Foreskin keratinocyte (primary cell): ENCODE measurements at places on chromosomes 3 and 15. TPM values are rescaled to one million over a fixed set of nuclear protein-coding genes. Genes with fewer than 3 reads are reported as not detected.

The WNT7A gene
- total RNA-seq: 48.2 and 65.5 TPM in 2 replicates

The EXOG gene
- 9.2 and 9.3 TPM in 2 replicates for total RNA-seq

The ITIH1 gene
- total RNA-seq: not detected in 2 replicates

The CA12 gene
- 21.6 and 32.3 TPM in 2 replicates for total RNA-seq

The ETV5 gene
- 46.8 and 53.6 TPM in 2 replicates for total RNA-seq

The DNAJC13 gene
- total RNA-seq: 37.3 and 41.4 TPM in 2 replicates

The GRAMD1C gene
- 2.3 and 2.4 TPM in 2 replicates for total RNA-seq

The IL17RE gene
- 11.4 and 12.8 TPM in 2 replicates for total RNA-seq

The CLSTN2 gene
- 0.14 and 0.27 TPM in 2 replicates for total RNA-seq

The GABPB1 gene
- 23.7 and 26.1 TPM in 2 replicates for total RNA-seq

The ALS2CL gene
- total RNA-seq: 32.3 and 39.6 TPM in 2 replicates

The CELSR3 gene
- 0.78 and 0.99 TPM in 2 replicates for total RNA-seq

The PIERCE2 gene
- 1.0 and 1.4 TPM in 2 replicates for total RNA-seq

The CSPG5 gene
- 0.04 and 0.10 TPM in 2 replicates for total RNA-seq

The PLA2G4E gene
- 0.07 and 0.14 TPM in 2 replicates for total RNA-seq

The HOMER2 gene
- total RNA-seq: 12.8 and 14.8 TPM in 2 replicates

The C3orf49 gene
- total RNA-seq: not detected in 2 replicates

The ACTC1 gene
- total RNA-seq: not detected in 2 replicates

The MNS1 gene
- 1.7 and 2.3 TPM in 2 replicates for total RNA-seq

The ROBO1 gene
- 43.0 and 47.6 TPM in 2 replicates for total RNA-seq

The CLDN1 gene
- total RNA-seq: 1.9 and 5.4 TPM in 2 replicates

The GOLGA6L10 gene
- 0.63 and 1.2 TPM in 2 replicates for total RNA-seq

The SYNPR gene
- not detected in 2 replicates for total RNA-seq

The TJP1 gene
- total RNA-seq: 94.0 and 98.3 TPM in 2 replicates

The CCR3 gene
- total RNA-seq: not detected in 2 replicates

The BSN gene
- total RNA-seq: 0.07 TPM in 2 replicates

The KPNA4 gene
- 52.4 and 55.5 TPM in 2 replicates for total RNA-seq

The RAD51 gene
- total RNA-seq: 19.8 and 22.4 TPM in 2 replicates

The SLC30A4 gene
- total RNA-seq: 4.4 and 5.7 TPM in 2 replicates

The ZBTB38 gene
- 58.0 and 59.5 TPM in 2 replicates for total RNA-seq

The DPPA2 gene
- not detected in 2 replicates for total RNA-seq

The IL16 gene
- 0.07 TPM in 1 of 2 replicates, not detected in the other for total RNA-seq

The SLC15A2 gene
- 1.0 and 1.5 TPM in 2 replicates for total RNA-seq
